ENCODE measurements at places on chromosomes 7 and 10. TPM values are rescaled to one million over a fixed set of nuclear protein-coding genes. Genes with fewer than 3 reads are reported as not detected.

GRID1 gene
- total RNA-seq = 1.1 TPM

DNA sequence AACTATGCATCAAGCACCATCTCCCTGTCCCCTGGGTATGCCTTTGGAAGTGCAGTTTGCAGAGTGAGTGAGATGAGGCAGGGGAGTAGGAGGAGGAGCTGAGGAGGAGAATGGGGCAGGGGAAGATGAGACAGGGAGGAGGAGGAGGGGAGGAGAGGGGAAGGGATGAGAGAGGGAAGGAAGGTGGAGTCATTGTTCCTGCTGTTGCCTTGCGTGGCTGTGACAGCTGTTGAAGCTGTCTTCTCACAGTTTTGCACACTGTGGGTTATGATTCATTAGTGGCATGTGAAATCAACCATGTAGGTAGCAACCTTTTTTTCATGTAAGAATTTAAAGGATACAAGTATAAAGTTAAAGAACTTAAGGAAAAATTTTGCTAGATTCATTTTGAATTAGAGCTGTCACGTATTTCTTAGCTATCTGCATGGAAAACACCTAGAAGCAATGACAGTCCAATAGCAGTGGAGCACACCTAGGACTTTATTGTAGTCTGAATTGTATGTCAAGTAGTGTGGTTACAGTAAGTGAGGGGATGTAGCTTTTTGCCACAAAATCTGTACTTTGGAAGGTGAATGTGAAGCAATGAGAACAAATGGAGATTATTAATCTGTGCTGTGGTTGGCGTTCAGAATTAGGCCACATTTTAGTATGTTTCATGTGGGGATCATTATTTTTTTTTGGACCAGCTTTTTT lies 21.7 kb downstream of the CCM2 start:
- no peak for DNase-seq

GRCh38 chr10:112340601-112341000 lies 33.3 kb upstream of the ACSL5 start:
- no peak for DNase-seq

- no peak for DNase-seq
Observed at GRCh38 chr7:90850471-90850870, 254.3 kb downstream of the CDK14 start.

DNA sequence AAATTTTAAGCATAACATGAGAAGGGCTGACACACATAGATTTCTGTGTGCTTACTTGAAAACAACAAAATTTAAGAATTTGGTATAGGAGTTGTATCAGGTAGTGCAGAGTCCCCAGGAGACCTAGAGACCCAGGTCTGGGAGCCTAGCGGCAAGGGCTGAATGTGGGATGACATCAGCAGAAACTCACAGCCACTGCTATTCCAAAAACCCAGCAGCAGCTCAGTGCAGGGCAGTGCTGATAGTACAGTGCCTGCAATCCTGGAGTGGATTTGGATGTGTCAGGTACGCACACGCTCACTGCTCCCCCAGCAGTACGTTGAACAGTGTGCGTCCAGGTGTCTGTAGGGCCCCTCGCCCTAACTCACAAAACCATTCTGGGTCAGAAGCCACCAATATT lies 87.1 kb downstream of the EGFR start:
- no peak for DNase-seq

DNA sequence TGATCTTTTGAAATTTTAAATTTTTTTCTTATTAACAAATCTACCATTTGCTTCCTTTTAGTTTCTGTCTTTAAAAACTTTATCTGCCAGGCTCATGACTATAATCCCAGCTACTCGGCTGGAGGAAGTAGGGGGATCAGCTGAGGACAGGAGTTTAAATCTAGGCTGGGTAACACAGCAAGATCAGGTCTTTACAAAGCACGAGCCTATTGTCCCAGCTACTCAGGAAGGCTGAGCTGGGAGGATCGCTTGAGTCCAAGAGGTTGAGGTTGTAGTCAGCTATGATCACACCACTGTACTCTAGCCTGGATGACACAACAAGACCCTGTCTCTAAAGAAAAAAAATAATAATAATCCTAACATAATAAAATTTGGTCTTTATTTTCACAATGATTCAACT lies 17.5 kb downstream of the DPY19L1 start:
- no peak for DNase-seq
